ENCODE measurements at places on chromosomes 11 and 22.

DNA sequence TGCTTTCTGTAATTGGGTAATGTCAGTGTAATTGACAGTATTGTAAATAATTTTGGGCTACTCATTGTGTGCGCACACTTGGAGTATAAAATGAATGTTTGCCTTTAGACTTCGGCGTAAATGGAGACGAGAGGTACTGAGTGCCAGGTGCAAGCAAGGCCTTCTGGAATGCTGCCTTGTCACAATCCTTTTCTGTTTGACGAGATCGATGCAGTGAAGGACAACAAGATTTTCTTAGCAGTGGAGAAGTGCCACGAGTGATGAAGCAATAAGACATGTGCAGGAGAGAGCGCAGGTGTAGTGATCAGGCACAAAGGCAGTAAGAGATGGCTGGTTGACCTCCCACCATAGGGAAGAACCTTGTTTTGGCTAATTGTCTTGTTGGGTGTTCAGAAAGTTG lies 67.5 kb downstream of the DDX10 start:
- H3K36me3 ChIP-seq, result no peaks in the 10 kb centered on the region
- H3K27me3 ChIP-seq, result no peaks in the 10 kb centered on the region
- DNase-seq, result no peak

DNA sequence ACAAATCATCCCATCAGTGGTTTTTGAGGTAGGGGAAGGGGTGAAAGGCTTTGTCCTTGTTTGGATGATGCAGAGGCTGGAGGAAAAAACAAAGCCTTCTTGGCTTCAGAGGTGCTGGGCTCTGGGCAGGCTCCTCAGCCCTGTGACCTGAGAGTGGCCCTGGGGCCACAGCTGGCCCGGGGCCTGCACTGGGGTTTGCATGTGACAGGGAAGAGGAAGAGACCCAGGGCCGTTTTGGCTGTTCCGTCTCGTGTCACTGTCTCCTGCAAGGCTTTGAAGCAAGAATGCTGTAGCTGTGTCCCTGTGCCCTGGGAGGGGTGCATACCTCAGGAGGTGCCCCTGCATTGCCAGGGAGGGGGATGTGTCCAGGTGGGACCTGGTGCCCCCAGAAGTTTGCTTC lies 12.6 kb downstream of the ARHGAP8 start:
- H3K27ac ChIP-seq, result no peak overlapping the region
- no peaks in the 10 kb centered on the region for H3K36me3 ChIP-seq
- no peak overlapping the region for H3K4me3 ChIP-seq
- DNase-seq, result no peak

- H3K4me3 ChIP-seq, result no peak overlapping the region
- peaks cover 34% of the 10 kb centered on the region for H3K36me3 ChIP-seq
- no peaks in the 10 kb centered on the region for H3K4me1 ChIP-seq
- DNase-seq, result no peak
These were observed 3.5 kb downstream of the SPINDOC start for GRCh38 chr11:63816732-63817131.

DNA sequence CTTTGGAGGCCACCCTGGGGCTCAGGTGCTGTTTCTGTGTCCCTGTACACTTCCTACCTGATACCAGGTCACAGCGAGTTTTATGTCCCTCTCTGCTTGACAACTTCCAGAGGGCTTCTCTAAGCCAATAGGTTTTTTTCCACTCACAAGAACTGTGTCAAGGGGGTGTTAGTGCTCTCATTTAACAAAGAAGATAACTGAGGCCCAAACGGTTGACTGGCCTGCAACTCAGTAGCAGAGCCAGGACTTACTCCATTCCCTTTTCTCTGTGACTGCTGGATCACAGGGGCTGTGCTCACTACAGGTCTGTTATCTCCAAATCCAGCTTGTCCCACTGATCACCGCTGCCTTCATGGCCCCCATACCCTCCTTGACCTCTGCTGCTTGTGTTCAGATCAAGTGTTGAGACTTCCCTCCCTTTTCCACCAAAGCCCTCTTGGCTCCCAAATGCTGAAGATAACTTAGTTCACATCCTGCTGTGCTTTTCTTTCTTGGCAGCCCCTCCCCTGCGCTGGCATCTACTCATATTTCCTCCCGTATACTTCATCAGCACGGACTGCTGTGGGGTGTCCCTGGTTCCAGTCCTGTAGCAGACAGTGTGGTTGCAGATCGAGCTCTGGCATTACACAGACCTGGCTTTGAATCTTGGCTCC lies 41.3 kb downstream of the POU2F3 start:
- H3K27ac ChIP-seq, result no peak overlapping the region
- DNase-seq, result no peak
- no peak overlapping the region for H3K4me3 ChIP-seq
- H3K27me3 ChIP-seq, result no peaks in the 10 kb centered on the region

DNA sequence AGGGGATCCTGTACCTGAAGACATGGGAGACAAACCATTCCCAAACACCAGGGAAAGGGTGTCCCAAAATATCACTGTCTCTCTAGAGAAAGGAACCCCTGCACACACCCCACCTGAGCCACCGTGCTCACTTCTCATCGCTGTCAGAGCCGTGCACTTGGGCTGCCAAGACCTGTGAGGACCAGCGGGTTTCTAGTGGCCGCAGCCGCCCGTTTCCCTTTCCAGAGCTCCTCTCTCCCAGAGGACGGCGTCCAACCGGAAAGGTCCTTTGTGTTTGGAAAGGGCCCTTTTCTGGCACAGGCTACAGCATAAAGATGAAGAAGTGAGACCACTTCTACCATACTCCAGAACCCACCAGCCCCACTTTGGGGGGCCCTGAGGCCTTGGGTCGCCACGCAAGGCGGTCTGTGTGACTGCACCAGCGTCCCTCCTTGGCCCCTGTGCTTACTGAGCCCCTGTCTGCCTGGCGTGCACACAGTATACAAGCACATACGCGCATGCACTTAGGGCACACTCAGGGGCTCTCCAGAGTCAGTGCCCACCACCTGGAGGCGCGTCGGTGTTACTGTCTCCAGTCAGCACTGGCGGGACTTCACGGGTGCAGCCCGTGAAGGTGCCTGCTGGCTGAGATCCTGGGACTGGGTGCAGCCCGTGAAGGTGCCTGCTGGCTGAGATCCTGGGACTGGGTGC lies 381.8 kb downstream of the TBC1D22A start:
- no peaks in the 10 kb centered on the region for H3K27me3 ChIP-seq
- no peak overlapping the region for H3K4me3 ChIP-seq
- no peaks in the 10 kb centered on the region for H3K36me3 ChIP-seq
- H3K4me1 ChIP-seq, result no peaks in the 10 kb centered on the region
- H3K27ac ChIP-seq, result no peak overlapping the region

DNA sequence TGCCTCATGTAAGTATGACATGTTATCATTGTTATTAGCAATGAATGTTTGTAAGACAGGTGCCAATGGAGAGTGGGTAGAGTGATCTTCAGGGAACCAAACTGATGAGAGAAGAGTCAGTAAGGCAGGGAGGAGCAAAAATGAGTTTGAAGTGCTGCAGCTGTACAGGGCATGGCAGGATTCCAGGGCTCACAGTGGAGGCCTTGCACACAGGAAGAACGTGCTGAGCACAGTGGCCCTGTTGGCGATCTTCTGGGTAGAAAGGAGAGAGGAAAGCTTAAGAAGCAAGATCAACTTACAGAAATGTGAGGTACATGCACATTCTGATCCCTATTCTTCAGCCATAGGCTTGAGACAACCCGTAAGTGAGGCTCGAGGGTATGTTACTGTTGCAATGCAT lies 219.3 kb upstream of the TMEM45B start:
- H3K27ac ChIP-seq, result no peak overlapping the region
- H3K27me3 ChIP-seq, result no peaks in the 10 kb centered on the region
- H3K4me1 ChIP-seq, result no peaks in the 10 kb centered on the region

All from thoracic aorta (tissue), 2 donors.